NCI-H345 (cell line): ENCODE measurements at places on chromosomes 2 and 18.

DNA sequence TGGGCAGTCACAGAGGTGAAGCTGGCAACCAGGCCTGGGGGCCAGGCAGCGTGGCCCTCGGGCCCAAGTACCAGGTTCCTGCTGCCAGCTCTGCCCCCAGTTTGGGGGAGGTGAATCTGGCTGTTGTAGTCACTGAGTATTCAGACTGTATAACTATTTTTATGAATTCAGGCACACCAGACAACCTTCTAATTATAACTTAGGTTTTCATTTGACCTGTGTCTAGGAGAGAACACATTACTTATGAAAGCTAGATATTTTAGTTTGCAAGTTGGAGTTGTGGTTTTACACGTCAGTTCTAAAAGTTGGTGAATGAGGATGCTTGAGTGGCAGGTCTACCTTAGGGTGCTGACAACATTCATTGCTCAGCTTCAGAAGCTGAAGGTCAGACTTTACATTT lies 71.7 kb downstream of the LIMS1 start:
- DNase-seq, result no peak

- no peak for DNase-seq
These were observed 48.1 kb downstream of the EMILIN2 start for GRCh38 chr18:2894841-2895370.

- DNase-seq, result no peak
These were observed 91.6 kb downstream of the HS1BP3 start for GRCh38 chr2:20559277-20559676.

GRCh38 chr18:68406761-68407160 lies 308.1 kb downstream of the TMX3 start:
- no peak for DNase-seq

DNA sequence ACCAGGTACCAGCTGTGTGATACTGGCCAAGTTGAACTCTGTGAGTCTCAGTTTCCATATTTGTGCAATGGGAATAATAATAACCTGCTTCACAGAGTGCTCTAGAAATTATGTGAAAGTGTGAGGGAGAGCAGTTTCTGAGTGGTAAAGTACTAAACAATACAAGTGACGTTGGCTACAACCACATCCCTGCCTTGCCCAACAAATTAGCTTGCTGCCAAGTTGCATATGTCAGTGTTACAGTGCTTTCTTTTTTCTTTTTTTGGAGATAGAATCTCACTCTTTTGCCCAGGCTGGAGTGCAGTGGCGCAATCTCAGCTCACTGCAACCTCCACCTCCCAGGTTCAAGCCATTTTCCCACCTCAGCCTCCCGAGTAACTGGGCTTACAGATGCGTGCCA lies 533.6 kb upstream of the MEX3C start:
- no peak for DNase-seq

DNA sequence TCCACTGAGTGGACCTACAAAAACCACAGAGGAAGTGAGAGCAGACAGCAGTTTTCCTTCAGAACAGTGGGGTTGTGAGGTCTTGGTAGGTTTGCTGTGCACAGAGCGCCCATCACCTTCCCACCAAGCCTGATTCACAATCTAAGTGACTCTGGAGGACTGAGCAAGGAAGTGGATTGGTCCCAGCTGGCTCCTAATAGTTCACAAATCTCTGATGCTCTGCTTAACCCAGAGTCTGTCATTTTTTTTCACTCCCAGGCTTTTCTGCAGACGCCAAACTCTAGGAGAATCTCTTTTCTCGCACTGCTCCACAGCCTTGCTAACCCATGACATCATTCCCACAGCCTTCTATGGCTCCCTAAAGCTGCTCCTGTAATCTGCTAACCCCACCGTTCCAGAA lies 280.4 kb downstream of the C1D start:
- no peak for DNase-seq

DNA sequence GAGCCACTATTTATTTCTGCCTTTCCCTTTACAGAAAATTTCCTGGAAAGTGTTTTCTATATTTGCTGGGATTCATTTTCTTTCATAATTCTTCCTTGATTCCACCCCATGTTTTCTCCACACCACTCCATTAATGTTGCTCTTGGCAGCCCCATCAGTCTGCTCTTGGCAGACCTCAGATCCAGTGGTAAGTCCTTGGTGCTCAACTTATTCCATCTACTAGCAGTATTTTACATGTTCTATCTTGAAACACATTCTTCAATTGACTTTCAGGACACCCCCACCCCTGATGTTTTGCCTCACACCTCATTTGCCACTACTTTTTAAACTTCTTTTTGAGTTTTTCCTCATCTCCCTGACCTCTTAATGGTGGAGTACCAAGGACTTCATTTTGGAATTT lies 65.0 kb downstream of the HNMT start:
- DNase-seq, result no peak

DNA sequence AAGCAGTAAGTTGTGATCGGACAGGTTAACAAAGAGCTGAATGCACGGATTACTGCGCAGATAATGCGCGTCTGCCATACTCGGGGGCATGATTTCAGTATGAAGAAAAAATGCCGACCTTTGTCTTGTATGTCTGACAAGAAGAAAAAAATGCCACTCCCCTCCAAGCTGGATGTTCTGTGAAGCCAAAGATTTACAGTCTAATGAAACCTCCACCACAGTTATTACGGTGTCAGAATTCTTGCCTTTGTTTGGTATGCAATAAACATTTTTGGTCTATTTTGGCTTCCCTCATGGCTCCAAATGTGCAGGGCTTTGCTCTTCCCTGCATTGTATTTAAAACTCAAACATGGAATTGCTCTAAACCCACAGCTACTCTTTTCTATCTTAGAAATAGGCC lies 72.2 kb upstream of the THUMPD2 start:
- DNase-seq, result no peak

- no peak for DNase-seq
These were observed 45.8 kb downstream of the HS6ST1 start for GRCh38 chr2:128272601-128273468.

GRCh38 chr2:131067465-131068125 lies 25.7 kb downstream of the FAM168B start:
- no peak for DNase-seq

DNA sequence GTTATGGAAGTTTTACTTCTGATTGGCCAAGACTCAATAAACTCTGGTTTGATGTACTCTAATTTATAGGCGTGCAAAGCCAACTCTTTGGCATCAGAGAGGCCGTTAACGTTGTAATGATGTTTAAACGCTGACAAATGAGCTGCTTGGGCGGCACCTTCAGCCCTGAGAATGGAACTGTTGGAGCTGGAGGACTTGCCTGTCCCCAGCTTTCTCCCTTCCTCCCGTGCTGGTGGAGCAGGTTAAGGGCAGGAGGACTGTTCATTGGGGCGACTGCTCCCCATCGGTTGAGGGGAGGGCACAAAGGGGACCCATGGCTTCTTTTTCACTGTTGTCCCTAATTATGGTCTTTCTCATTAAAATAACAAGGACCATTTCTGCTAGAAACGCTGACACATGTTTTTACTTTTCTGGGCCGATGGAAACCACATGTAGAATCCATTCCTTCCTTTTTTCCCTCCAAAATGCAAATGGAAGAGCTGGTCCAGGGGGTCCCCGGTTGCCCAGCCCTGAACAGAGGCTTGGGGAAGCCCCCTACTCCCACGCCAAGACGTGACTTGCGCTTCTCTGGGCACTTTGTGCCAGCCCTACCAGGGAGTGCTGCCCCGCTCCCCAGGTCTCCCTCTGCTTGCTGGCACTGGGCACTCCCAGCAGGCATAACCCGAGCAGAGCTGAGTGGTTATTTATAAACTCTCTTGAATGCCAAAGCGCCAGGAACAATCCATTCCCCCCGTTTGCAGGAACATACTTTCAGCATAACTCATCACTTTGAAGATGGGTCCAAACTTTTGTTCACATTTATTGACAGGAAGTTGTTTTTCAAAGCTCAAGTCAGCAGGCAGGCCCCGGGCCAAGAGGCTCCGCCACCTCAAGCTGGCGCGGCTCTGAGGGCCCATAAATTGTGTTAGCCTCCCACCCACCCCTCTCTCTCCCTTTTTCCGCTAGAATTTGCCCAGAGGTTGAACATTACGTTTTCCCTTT lies 170.1 kb downstream of the ASB1 start:
- DNase-seq, result no peak

- no peak for DNase-seq
These were observed 63.5 kb downstream of the CAVIN2 start for GRCh38 chr2:191783416-191783815.

DNA sequence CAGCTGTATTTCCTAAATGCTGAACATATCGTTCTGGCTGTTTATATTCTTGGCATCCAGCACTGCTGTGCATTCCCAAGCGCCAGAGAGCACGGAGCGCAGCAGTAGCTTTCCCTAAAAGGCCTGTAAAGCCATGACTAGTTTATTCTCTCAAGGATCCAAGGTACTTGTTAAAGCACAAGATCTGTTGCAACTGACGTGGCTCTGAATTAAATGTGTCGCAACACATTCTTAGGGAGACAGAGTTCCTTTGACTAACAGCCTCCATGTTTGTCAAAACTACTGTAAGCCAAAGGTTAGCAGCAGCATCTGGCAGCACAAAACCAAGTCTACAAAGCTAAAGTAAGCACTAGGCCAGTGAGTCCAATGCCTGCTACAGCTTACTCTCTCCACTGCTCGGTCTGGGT lies 188.6 kb upstream of the FN1 start:
- no peak for DNase-seq
